Posterior vena cava (tissue), 2 donors: ENCODE measurements at places on chromosomes 2 and 18.
A peak's percentile ranks its signal among the peaks of the same experiment; 100 is the strongest.

DNA sequence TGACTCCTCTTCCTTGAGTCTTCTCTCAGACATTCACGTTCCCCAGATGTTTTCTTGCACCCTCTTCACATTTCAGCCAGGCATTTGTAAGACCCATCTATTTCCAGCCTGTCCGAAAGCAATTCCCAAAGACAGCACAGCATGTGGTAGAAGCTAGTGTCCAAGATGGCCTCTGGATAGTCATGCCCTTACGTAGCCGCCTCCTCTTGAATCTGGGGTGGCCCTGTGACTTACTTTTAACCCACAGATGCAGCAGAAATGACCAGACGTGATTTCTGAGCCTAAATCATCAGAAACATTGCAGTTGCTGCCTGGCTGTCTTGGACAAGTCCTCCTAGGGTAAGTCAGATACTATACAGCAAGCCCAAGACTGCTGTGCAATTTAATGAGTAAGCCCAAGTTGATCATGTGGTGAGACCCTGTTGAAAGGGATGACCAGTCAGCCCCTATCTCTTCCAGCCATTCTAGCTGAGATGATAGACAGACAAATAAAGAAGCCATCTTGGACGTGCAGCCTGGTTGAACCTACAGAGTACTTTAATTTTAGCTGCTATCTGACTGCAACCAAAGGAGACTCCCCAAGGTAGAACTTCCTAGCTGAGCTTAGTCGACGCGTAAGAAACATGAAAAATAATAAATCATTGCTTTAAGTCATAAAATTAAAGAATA lies 12.3 kb downstream of the ARL5A start:
- no peak for DNase-seq

DNA sequence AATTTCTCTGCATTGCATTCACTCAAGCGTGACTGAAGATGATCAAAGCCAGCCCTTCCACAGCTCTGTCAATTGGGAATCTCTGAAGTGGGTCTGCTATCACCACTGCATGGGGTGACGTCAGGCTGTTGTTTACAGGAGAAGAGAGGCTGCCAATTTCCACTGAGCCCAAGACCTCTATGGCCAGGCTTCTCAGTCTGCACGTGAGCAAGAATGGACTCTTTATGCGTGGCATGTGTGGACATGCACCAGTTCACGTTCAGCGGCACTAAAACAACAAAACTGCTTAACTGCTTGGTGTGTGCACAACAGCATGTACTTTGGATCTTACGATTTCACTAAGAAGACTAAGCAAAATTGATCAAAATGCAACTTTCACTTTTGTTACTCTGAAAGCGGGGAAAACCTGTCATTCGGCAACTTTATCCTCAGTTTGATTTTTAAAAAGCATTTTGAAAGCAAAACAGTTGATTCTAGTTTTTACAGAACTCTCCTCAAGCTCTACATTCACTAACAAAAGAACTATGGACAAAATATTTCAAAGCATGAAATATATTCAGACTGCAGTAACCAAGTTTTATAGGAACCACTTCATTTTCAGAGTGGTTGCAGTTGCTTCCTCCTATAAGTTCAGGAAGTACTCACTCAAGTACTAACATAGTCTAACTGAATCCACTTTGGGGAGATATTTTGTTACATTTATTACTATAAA lies 77.0 kb upstream of the SERTAD2 start:
- DNase-seq = no peak

- DNase-seq = no peak
These were observed 382.6 kb downstream of the EPHA4 start for GRCh38 chr2:221189431-221190067.

GRCh38 chr2:50875561-50875960 lies 156.4 kb downstream of the NRXN1 start:
- no peak for DNase-seq

DNA sequence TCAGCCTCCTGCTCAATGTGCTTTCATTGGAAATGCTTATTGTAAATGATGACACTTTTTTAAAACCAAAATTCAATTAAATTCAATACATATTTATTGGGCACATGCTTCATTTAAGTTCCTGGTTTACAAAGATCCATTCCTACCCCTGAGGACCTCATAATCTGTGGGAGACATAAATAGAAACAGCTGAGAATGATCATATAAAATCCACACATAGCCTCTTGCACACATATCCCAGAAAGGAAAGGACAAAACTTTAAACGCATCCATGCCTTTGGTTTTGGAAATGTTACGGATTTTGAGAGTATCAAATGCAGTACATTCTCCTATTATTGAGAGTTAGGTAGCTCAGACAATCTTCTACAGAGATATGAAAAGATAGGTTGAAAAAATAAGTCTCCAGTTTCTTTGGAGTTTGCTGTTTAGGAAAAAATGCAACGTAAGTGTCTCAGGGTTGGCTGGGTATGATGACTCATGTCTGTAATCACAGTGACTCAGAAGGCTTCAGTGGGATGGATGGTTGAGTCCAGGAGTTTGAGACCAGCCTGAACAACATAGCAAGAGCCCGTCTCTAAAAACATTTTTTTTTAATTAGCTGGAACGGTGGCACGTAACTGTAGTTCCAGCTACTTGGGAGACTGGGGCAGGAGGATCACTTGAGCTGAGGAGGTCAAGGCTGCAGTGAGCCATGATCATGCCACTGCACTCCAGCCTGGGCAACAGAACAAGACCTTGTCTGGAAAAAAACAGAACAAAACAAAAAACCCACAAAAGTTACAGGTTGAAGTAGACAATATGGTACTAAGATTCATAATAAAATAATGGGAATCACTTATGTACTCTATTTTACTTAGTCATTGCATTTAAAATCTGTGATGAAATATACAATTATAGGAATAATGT lies 3.9 kb upstream of the PRELID3A start:
- DNase-seq = peak; percentile 12
